ENCODE measurements at places on chromosomes 5 and 9.
A peak's percentile ranks its signal among the peaks of the same experiment; 100 is the strongest.

DNA sequence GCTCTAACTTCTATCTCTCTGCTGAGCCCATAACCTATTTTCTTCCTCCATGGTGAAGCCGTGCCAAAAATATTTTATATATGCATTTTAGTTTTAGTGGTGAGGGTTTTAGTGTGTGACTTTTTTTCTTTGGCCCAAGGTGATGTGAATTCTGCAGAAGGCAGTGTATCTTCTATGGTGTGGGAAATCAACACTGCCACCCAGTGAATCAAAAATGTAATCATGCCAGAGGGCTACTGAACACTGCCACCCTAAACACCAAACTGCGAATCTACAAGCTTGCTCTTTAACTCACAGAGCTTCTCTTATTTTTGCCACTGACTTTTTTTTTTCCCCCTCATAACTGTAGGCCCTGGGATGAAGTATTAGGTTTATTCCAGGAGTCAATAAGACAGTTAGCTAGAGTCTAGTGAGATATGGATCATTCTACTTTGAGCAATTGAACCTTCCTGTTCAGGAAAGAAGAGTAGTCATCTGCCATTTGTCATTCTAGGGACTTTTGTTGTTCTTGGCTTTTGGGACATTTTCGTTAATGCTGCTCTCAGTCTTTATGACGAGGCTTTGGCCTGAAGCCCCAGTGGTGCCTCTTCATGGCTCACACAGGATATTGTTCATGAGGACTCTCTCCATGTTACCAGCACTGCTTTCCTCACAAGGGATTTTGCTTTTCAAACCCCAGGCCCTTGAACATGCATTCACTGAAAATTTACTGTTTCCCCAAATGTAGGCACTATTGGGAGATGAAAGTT lies 53.1 kb downstream of the C7 start:
- DNase-seq = no peak

DNA sequence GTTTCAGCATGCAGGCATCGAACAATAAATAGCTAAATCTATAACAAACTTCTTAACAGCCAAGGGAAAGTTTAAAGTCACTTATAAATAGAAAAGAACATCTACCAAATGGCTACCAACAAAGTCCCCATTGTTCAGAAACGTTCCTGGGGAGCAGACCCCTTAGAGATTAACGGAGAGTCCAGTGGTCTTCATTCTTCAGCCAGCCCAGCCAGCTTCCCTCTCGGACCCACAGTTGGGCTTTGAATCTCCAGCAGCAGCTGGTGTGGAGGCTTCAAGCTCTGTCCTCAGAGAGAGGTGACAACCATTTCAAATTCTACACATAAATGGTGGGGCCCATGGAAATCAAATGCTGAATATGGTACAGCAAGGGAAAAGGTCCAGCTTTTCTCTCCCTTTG lies 11.2 kb downstream of the ENC1 start:
- no peak for DNase-seq

DNA sequence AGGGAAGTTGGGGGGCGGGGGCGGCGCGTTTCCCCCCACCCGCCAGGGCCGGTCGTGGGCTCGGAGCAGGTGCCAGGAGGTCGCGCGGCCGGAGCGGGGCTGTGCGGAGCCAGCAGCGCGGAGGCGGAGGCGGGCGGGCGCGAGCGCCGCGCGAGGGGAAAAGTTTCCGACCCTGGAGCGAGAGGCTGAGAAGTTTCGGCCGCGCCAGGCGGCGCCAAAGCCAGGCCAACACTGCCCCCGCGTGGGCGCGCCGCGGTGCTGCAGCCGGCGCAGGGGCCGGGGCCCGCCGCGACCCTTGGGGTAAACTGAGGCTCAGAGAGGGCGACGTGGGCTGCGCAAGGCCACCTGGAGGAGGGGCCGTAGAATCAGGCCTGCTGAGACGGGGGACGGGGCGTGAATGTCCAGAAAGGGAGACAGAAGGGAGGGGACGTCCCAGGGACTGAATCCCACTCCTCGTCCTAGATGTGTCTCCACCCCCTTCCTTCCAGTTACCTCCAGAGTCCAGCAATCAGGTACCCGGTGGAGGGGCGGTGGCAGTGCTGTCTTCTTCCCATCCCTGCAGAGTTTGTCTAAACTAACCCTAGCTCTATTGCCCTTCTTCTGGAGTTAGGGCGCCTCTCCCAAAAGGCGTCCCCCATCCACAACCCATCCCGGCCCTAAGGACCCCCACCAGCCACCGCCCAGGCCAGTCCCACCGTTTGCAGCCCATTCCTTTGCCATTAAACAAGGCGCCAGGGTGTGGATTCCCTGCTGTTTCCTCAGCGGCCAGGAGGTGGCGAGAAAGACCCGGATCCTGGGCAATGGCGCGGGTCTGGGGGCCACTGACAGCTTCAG lies 10.2 kb downstream of the C9orf50 start:
- peak; percentile 67 for DNase-seq

- peak; percentile 96 for DNase-seq
These were observed 7.0 kb downstream of the ASS1 start for GRCh38 chr9:130451509-130452388.

DNA sequence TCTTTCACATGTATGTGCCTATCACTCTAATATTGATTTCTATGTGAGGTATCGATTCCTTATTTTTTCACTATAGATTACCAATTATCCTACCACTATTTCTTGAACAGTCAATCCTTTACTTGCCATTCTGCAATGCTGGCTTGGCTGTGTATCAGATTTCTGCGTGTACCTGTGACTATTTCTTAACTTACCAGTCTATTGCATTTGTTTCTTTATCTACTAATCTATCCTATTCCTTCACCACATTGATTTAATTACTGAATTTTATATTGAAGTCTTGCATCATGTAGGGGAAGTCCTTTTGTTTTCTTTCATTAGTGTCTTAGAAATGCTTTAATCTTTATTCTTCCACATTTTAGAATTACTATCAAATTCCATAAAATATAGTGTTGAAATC lies 684.8 kb downstream of the LRRC70 start:
- DNase-seq = no peak

- no peak for DNase-seq
These were observed 18.4 kb downstream of the OGN start for GRCh38 chr9:92385953-92386352.

- DNase-seq = no peak
These were observed 101.7 kb downstream of the SNCAIP start for GRCh38 chr5:122413722-122414121.

GRCh38 chr9:105157171-105157583 lies 87.3 kb upstream of the SLC44A1 start:
- no peak for DNase-seq

- DNase-seq = no peak
These were observed 980 bp upstream of the RHOBTB3 start for GRCh38 chr5:95730011-95730700.

DNA sequence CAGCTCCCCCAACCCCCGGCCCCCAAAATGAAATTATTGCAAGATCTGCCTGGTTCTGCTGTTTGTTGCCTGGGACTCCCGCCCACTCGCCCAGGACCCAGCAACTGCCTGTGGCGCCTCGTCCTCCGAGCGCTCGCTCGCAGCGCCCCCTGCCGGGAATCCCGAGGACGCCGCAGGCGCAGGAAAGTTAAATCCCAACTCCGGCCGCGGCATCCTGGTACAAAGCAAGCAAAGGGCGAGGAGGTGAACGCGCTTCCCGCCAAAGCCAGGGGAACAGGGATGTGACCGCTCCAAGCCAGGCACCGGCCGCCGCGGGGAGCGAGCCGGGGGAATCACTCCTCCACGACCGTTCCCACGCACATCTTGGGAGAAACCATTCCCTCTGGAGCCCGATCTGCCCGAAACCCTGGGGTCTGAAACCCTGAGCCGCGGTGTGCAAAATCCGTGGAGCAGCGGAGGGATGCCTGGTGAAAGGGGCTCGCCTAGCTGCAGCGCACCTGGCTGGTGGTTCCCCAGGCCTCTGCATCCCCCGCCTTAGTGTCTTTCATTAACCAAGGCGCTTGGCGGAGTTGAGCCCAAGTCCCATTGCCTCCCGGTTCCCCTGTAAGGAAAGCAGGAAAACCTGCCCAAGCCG lies 1.3 kb downstream of the SEMA5A start:
- DNase-seq = peak; percentile 83

DNA sequence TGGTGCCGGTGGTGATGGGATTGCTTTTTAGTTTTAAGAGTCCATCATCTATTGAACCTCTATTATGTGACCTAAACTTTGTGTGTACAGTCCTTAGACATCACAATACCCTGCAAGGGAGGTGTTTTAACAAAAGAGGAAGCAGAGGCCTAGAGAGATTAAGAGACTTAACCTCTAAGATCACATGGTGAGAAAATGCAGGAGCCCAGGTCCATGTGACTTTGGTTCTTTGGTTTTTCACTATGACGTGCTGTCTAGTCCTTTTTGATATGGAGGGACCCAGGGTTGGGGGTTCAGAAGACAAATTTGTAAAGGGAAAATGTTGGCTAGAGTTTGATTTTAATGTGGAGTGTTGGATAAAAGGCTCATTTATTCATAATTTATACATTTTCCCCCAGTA lies 34.1 kb upstream of the TRMT10B start:
- no peak for DNase-seq

DNA sequence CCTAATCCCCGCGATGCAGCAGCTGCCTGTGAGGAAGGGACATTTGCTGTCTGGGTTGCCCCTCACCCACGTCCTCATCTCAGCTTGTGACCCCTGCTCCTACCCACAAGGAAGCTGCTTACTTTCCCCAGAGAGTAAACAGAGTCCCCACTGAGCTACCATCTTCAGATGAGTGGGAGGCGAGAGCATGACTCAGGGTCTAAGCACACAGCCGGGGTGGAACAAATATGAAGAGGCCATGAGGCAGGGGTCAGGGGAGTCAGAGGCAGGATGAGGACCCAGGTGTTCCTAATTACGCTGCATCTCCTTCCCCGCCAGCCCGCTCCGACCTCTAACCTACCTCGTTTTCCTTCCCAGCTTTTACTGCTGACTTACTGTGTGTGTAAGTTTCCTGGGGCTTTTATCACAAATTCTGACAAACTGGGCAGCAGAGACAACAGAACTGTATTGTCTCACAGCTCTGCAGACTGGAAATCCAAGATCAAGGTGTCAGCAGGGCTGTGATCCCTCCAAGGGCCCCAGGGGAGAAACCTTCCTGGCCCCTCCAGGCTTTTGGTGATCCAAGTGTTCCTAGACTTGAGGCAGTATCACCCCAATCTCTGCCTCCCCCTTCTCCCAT lies 94.0 kb upstream of the DNAH5 start:
- DNase-seq = no peak

- no peak for DNase-seq
These were observed 666.4 kb upstream of the CTNND2 start for GRCh38 chr5:12570688-12571087.

DNA sequence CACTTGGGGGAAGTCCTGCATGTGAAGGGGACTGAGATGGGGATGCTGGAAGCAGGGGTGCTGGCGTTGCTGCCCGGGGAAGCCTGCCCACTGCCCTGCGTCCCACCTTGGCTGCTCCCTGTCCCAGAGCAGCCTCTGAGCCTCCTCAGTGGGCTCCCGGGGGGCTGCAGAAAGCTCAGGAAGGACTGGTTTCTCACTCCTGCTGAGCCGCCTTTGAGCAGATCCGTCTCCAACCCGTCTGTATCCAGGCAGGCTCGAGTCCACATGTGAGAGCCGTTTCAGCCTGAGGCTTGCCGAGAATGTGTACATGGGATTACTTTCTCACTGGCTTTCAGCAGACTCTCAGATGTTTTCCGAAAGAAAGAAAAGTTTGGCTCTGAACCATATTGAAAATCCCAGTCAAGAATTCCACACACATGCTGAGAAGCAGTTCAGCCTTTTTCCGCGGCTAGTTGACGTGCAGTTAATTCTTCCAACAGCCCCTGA lies 95.3 kb upstream of the COL5A1 start:
- DNase-seq = no peak

Measured in mesothelial cell of epicardium (in vitro differentiated cells).